ENCODE measurements at places on chromosomes 13 and 19. TPM values are rescaled to one million over a fixed set of nuclear protein-coding genes. Genes with fewer than 3 reads are reported as not detected.

Gene CD79A
- polyA plus RNA-seq: 0.39 TPM

Gene ZNF791
- polyA plus RNA-seq: 21.9 TPM

Gene SLC25A41
- 0.26 TPM for polyA plus RNA-seq

Gene C1QTNF9
- polyA plus RNA-seq: 0.16 TPM

Gene ATP12A
- not detected for polyA plus RNA-seq

Gene STOML3
- polyA plus RNA-seq: 1.4 TPM

Gene SEMA6B
- polyA plus RNA-seq: 5.2 TPM

Gene ATP4A
- polyA plus RNA-seq: not detected

Gene ZNF600
- 6.4 TPM for polyA plus RNA-seq

Gene DCT
- polyA plus RNA-seq: 0.28 TPM

DNA sequence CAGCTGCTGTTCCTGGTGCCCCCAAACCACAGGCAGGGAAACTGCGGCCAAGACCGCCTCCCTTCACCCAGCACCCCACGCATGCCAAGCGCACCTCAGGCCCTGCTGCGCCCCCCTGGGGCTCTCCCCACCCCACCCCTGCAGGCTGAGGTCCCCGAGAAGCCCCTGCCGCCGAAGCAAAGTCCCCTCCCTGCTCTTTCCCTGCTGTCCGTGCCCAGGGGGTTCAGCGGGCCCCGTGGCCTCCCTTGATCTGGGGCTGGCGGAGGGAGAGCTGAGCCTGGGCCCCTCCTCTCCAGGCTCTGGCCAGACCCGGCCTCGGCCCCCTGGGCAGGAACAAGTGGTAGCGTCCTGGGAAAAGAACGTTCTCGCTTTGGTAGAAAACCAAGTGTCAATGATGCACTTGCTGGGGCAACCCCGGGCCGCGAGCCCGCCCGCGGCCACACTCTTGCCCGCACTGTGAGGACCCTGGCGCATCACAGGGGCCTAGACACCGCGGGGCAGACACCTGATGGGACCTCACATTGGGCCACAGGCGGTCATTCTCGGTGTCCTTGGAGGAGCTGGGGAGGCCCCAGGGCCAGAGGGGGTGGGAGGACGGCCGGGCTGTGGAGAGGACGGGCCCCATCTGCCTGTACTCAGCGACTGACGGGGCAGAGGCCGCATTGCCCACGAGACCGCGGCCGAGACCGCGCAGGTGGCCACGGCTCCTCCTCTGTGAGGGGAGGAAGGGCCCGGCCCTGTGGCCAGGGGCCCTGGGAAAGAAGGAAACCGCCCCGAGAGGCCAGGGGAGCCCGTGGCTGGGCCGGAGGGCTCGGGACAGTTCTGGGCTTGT, 29.0 kb downstream of the GPX4 start:
- no peak for DNase-seq

- no peak for DNase-seq
These were observed 177.6 kb downstream of the SHISA2 start for GRCh38 chr13:25874064-25874737.

DNA sequence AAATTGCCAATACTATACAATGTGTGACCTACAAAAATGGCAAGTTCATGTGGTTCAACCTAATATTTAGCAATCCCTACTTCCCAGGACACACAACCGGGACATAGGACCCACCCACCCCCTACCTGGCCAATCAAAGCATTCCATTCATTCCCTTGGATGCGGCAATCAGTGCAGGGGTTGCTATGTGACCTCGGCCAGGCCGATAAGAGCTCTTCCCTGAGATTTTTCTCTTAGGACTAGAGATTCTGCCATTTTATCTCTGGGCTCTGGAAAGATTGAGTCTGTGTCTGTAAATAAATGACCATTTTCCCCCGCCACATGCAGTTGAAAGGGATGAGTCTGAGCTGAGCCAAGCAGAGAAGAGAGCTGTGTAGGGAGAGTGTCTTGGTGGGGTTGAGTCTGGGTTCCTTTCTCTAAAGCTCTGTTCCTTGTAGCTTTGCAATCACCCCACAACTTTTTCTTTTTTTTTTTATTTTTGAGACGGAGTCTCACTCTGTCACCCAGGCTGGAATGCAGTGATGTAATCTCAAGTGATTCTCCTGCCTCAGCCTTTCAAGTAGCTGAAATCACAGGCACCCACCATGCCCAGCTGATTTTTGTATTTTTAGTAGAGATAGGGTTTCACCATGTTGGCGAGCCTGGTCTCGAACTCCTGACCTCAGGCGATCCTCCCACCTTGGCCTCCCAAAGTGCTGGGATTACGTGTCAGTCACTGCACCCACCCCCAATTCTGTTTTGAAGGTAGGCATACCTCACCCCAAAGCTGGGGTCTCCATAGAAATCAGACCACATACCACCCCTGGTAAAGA, 7.4 kb downstream of the IFNL1 start:
- DNase-seq: no peak

- DNase-seq: no peak
These were observed 795.9 kb upstream of the PCDH9 start for GRCh38 chr13:68026077-68026476.

DNA sequence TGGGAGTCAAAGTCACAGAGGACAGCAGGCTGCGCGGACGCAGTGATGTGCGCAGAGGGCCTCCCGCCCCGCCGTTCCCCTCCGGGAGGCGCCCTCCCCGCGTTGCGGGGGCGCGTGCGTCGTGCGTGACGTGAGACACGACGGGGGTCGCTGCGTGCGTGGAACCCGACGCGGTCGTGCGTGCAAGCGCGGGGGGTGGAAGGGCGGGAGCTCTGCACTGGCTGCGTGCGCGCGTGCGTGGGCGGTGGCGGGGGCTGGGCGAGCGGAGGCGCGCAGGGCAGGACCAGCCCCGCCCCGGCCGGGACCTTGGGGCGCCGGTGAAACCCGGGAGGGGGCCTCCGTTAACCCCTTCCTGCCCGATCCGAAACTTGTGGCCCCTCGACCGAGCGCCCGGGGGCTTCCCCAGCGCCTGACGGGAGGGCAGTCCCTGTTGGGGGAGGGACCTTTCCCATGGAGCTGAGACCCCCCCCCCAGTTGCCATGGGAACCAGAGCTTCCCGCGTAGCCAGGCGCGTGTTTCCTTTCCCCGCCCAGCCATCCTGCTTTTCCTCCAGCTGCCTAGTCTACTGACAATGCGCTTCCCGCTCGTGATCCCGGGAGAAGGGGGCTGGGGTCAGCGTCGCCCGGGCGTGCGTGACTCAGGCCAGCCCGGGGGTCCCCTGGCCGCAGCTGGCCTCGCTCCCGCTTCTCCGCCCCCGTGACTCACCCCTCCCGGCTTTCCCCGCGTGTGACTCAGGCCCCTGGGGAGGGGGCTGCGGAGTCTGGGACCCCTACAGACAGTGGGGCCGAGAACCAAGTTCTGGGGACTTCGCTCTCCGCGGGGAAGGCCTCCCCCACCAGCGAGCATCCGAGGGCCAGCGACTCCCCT, 7.3 kb upstream of the HOOK2 start:
- peak; percentile 86 for DNase-seq

DNA sequence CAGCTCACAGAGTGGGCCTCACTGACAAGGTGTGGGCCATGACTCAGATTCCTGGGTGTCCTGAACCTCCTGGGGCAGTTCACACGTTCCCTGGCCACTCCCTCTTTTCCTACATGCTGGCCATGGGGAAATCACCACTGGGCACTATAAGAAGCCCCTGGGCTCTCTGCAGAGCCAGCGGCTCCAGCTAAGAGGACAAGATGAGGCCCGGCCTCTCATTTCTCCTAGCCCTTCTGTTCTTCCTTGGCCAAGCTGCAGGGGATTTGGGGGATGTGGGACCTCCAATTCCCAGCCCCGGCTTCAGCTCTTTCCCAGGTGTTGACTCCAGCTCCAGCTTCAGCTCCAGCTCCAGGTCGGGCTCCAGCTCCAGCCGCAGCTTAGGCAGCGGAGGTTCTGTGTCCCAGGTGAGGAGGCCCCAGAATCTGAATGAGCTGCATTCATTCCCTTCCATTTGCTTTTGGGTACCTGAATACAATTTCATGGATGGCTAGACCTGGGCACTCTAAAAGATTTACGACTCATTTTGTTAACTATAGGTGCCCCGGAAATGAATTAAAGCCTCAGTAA, at the start of gene OLFM4:
TSS of gene OLFM4 (plus strand) at position 177 of the 567 bp plus-strand sequence. CDS start at position 201, 24 bp downstream.
- no peak for DNase-seq

DNA sequence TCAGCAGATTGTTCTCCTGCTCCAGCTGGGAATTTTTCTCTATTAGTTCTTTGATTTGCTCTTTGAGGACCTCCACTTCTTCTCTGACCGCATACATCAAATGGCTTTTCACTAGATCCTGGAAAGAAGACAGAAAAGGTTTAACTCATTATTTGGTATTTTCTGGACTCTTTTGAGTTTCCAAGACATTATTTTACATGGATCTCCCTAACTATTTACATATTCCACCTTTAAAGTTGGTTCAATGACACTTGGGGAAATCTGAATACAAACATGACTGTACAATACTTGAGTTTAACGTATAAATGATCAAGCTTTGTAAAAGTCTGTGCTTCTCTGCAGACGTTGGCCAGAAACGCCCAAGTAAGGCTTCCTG, 61.1 kb downstream of the SERP2 start:
- DNase-seq: no peak

DNA sequence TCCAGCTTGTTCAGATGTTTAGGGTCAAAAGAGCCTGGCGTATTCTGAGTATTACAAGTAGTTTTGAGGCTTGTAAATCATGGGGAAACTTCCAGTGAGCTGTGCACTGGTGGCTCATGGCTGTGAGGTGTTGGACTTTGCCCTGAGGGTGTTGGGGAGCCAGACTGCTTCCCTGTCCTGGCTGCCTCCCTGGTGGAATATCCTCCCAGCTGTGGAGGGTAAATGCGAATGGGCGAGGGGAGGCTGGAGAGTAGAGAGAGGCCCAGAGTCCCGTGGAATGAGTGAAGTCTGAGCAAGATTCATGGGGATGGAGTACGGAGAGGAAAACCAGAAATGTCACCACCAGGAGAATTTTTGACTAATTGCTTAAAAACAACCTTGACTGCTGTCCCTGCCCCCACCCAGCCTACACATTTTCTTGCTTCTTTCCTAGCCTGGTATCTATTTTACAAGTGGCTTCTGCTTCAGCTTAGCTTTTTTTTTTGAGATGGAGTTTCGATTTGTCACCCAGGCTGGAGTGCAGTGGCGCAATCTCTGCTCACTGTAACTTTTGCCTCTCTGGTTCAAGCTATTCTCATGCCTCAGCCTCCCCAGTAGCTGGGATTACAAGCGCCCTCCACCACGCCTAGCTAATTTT, 3.7 kb downstream of the SNRPA start:
- DNase-seq: no peak

DNA sequence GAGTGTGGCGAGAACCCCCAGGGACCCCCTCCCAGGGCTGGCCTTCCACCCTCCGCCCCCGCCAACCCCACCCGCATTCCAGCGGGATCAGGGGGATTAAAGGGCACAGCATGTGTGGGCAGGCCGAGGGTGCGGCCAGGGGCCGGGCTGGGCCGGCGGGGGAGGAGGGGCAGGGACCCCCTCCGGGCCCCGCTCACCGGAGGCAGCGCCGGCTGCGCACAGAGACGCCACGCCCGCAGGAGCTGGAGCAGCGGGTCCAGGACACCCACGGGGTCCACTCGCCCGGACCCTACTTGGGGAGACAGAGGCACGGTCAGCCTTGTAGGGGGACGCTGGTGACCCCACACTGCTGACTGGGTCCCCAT, 2.4 kb downstream of the ADAMTSL5 start:
- no peak for DNase-seq

GRCh38 chr13:79919091-79919490, 421.8 kb downstream of the SPRY2 start:
- no peak for DNase-seq

DNA sequence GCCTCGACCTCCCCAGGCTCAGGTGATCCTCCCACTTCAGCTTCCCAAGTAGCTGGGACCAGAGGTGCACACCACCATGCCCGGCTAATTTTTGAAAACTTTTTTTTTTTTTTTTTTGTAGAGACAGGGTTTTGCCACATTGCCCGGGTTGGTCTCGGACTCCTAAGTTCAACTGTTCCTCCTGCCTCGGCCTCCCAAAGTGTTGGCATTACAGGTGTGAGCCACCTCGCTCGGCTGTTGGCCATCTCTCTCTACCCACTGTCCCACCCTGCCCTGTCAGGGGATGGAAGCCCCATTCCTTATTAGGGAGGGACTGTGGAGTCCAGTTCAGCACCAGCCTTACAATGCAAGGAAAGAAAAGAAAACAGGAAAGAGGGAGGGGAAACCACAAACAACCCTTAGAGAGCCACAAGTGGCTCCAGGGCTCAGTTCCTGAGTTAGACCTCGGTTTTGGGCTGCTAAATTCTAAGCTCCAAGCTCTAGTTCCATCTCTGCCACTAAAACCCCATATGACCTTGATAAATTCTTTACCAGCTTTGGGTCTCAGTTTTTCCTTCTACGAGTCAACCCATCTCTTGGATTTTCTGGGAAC, 31.7 kb downstream of the ACTL9 start:
- DNase-seq: no peak

- DNase-seq: peak; percentile 95
These were observed at the start of gene ZNF543 for GRCh38 chr19:57320180-57321084. TSS of gene ZNF543 (plus strand) at chr19:57320472. CDS start at chr19:57320854, 382 bp downstream.

GRCh38 chr13:76683168-76683567, 203.0 kb downstream of the KCTD12 start:
- DNase-seq: no peak
